NB4 (cell line): ENCODE measurements at places on chromosomes 12 and 14.

DNA sequence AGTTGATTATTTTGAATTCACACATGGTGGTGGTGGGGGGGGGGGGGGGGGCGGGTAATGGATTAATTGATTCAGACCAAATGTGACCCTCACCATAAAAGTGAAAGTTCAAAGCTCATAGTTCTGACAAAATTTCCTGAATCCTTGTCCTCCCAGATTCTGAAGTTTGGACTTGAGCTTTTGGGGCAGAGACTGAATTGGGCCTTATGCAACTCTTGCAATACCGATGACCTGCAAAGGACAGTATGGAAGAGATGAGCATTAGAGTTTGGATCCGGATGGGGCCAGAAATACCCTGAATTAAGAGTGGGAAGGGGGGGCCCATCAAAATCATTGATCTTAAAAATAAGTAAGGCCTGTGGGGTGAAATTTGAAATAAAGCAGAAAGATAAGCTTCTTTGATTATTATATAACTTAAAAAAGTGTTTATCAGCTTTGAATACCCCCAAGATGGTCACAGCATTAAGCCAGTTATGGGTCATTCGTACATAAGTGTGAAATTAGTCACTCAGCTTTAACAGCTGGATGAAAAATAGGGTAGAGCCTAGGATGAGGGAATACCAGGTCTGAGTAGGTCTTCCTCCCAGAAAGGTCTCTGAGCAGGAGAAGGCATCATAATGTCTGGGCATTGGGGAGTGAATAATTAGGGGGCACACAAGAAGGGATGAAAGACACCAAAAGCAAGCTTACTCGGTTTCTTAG lies 2.1 kb upstream of the PYGL start:
- no peak for DNase-seq

GRCh38 chr12:128313931-128314330 lies 47.0 kb downstream of the TMEM132C start:
- DNase-seq, result no peak

- peak; percentile 77 for DNase-seq
These were observed 136.5 kb upstream of the CPSF6 start for GRCh38 chr12:69102856-69103255.

DNA sequence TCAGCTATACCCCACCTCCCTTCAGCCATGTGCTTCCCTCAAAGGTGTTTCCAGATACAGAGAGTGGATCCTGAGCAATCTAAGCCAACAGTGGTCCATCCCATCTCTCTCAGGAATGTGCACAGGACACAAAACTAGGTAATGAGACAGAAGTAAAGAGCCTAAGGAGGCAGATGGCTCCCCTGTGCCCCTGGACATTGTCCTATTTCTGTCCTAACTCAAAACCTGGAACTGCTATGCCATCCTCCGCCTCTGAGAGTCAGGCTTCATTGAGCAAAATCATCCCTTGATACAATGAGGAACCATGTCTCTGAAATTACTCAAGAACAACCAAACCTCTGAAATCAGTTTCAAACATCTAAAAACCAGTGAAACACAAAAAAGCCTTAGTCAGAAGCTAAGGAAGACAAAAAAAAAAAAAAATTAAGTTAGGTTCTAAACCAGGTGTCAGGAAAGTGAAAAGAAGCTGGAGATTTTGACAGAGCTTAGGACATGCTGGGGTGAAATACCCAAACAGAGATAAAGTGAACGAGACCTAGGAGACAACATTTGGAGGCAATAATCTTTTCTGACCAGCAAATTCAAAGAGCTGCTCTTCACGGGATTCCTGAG lies 200.3 kb upstream of the PLEKHG7 start:
- DNase-seq, result peak; percentile 63

DNA sequence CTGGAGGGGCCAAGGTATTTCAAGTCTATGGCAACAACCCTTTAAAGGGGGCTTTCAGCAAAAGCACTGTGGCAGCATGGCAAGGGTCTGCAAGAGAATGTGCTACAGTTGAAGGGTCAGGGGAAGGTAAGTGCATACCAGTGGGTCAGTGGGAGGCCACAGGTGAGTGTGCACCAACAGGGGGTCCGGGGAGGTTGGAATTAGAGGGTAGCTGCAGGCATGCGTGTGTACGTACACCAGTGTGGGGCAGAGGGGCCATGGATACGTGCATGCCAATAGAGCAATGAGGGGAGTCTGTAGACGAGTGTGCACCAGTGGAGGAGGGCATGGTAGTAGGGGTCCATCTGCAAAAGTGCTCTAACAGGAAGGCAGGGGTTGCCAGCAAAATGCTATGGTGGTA lies 448.9 kb downstream of the NAV3 start:
- DNase-seq, result no peak

DNA sequence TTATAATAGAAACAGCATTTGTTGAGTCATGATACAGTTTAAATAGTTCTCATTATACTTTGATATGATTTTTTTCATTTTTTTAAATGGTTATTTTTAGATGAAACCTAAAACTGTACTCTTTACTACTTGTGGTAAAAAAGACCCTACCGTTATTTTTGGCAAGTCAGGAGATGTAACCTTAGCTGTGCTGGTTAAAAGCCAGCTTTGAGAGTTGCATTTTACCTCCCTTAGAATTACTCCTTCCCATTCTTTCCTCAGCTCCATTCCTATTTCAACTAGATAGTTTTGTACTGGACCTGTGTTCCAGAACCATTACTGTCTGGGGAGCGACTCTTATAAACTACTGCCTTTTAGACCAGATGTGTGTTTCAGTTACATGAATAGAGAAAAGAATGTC lies 92.0 kb downstream of the RAD51B start:
- DNase-seq, result no peak

GRCh38 chr14:100144645-100144995 lies 14.8 kb downstream of the DEGS2 start:
- DNase-seq, result no peak

DNA sequence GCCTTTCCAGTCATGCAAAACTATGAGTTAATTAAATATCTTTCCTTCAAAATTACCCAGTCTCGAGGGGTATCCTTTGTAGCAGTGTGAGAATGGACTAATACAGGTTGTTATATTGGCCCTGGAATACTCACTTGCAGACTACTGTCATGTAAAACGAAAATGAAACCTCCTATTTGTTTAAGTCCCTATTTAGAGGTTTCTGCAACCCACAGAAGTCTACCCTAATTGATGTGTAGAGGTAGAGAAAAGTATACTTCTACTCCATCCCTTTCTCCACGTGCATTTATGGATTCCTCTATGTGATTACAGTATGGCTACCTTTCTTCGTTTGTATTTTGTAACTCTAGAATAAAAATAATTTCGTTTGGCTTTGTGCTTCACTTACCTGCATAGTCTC lies 371.1 kb downstream of the FSCB start:
- no peak for DNase-seq

DNA sequence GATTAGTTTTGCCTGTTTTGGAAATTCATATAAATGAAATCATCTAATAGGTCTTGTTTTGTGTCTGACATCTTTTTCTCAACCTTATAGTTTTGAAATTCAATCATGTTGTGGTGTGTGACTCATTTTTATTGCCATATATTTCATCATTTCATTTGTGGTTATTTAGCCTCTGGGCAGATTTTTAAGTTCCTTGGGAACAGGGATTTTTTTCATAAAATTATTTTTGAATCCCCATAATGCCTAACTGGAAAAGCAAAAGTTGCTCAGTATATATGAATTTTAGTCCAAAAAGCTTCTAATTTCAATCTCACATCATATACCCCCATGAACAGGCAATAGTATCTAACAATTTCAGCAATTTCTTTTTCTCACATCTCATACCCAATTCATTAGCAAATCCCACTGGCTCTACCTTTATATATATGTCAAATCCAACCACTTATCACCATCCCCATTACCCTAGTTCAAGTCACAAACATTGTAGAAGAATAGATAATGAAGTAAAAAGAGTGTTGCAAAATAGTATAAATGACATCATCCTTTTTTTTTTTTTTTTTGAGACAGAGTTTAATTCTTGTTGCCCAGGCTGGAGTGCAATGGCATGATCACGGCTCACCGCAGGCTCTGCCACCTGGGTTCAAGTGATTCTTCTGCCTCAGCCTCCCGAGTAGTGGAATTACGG lies 2.6 kb upstream of the OR6J1 start:
- peak; percentile 71 for DNase-seq

GRCh38 chr12:68490476-68490875 lies 120.2 kb upstream of the RAP1B start:
- no peak for DNase-seq

GRCh38 chr14:90405755-90406154 lies 8.9 kb downstream of the CALM1 start:
- no peak for DNase-seq

- no peak for DNase-seq
These were observed 7.1 kb upstream of the KRT5 start for GRCh38 chr12:52527121-52527800.

- DNase-seq, result no peak
These were observed 21.1 kb downstream of the CEP170B start for GRCh38 chr14:104885973-104886689.

GRCh38 chr14:66038618-66039017 lies 447.6 kb upstream of the CCDC196 start:
- DNase-seq, result peak; percentile 69

DNA sequence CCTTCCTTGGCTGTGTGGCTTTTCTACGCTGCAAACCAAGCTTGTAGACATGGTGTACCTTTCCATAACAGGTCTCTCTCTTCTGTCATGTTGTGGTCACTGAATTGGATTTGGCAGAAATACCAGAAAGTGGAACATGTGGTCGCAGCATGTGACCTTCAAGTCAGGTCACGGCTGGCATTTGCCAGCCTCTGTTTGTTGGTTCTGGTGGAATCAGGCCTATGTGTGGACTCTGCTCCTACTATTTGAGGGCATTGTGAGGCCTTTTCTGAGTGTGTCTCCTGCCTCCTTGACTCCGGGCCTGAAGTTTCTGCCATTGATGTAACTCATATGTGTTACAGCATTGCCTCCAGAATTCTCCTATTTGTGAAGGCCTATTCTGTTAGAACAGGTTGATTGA lies 116.7 kb downstream of the CACNA1C start:
- no peak for DNase-seq

GRCh38 chr14:28780843-28781820 lies 14.5 kb downstream of the FOXG1 start:
- no peak for DNase-seq

GRCh38 chr14:58501214-58501816 lies 73.8 kb downstream of the KIAA0586 start:
- peak; percentile 72 for DNase-seq

GRCh38 chr12:58314610-58315009 lies 373.2 kb downstream of the ATP23 start:
- no peak for DNase-seq

- no peak for DNase-seq
These were observed 26.3 kb upstream of the CD69 start for GRCh38 chr12:9786726-9787717.

DNA sequence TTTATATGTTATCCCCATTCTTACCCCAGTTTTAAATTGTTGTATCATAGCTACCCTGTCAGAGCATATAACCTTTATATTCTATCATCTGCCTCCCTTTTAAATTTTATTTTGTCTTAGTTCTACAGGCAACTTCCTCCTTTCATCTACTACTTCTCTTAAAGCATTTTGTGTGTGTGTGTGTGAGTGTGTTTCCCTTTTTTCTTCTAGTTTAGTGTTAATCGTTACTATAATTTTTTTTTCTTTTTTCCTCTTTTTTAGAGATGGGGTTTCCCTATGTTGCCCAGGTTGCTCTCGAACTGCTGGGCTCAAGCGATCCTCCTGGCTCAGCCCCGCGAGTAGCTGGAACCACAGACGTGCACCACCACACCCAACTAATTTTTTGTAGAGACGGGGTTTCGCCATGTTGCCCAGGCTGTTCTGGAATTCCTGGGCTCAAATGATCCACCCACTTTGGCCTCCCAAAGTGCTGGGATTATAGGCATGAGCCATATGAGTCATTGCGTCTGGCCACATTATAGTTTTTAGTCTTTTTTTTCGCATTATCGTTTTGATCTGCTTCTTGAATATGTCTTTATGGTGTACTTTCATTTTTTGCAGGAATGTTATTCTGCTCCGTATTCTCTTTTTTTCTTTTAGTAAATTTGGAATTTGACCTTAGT lies 33.1 kb upstream of the FBXO34 start:
- peak; percentile 33 for DNase-seq

DNA sequence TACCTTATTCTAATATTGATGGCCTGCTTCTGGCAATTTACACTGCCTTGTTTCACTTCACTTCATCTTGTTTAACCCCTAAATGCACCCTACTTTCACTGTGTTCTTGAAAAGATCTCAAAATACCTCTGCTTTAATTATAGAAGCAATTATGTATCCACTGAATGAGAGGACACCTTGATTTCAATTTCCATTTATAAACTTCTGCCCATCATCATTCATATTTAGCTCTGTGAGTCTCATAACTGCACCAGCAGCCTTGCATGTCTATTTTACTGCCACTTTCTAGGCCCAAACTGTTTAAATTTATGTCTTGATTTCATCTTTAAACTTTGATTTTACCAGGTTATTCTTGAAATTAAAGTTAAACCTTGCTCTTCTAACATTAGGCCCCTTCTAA lies 7.1 kb upstream of the DNAAF2 start:
- DNase-seq, result no peak

DNA sequence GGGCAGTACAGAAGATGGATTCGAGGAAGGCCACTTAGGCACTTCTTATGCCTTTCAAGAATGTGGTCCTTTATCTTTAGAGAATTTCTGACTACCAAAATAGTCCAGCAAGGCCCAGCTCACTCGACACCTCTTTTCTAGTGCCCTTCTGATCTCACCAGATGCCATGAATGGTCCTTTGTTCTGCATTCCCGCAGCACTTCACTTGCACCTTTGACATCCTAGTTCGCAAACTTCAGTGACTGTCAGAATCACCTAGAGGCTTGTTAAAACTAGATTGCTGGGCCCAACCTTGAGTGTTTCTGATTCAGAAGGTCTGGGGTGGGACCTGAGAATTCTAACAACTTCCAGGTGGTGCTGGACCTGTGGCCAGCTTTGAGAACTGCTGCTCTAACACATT lies 56.7 kb downstream of the PKP2 start:
- DNase-seq, result no peak

DNA sequence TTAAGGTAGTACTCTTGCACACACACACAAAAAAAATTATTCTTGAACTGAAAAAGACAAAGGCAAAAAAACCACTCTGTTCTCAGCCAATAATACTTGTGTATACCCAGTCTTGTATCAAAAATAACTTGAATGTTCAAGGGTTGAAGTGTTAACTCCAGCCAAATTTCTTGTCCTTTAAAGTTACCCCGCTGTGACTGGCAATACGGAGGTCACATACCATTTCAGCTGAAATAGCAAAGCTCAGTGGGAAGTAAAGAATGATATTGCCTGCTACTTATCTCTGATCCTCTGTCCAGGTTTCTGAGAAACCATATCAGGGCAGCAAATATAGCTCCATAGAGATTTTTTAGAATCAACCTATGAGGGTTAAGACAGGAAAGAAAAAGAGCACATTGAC lies 167.4 kb downstream of the C12orf50 start:
- DNase-seq, result no peak
